ENCODE measurements at places on chromosomes 6 and 20.

GRCh38 chr6:50093116-50093937 is 43.6 kb upstream of the DEFB112 start:
- DNase-seq = no peak

- DNase-seq = no peak
Measured at GRCh38 chr6:142846459-142846831, 98.5 kb downstream of the HIVEP2 start.

DNA sequence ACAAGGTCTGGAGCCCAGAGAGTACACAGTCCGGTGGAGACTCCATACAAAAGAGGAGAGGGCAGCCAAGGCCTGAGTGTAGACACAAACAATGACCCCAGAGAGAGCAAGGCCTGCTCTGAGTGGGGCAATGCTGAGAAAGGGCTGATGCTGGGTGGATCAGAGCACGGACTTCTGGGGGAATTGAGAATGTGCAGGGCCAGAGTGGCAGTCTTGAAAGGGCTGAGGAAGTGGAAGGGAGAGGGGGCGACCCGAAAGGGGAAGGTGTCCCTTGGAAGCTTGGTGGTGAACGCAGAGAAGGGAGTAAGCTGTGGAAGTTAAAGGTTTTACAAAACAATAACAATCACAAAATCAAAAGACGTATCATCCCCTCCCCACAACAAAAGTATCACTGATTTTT is 12.0 kb upstream of the GRM4 start:
- no peak for DNase-seq

DNA sequence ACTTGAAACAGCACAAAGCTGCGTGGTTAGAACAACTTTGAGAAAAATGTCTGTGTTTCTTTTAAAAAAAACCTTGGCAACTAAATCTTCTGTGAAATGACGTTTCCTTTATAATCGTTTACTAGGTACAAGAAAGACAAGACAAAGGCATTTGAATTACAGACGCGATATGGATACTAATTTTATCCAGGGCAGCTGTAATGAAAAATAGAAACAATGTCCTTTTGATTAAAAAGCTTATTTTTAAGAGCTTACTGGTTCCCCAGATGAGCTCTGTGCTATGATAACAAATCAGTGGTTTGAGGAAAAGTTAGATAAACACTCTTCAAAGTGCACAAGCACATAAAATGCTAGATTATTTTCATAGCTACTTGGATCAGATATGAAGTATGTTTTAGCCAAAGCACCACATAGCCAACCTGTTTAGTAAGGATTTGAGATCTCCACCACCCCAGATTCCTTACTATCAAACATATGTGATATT is 1.6 kb upstream of the SYNCRIP start:
- DNase-seq = no peak

- DNase-seq = no peak
Measured at GRCh38 chr6:51562198-51562597, 525.2 kb downstream of the PKHD1 start.

GRCh38 chr20:653110-653589 is at the start of gene SRXN1:
Gene SRXN1 (minus strand): TSS chr20:653200. CDS start chr20:653185, 15 bp downstream.
- DNase-seq = peak; percentile 65

- DNase-seq = no peak
Measured at GRCh38 chr6:167710363-167710920, 116.3 kb upstream of the AFDN start.

GRCh38 chr6:143068001-143068400 is 7.3 kb downstream of the AIG1 start:
- DNase-seq = no peak

DNA sequence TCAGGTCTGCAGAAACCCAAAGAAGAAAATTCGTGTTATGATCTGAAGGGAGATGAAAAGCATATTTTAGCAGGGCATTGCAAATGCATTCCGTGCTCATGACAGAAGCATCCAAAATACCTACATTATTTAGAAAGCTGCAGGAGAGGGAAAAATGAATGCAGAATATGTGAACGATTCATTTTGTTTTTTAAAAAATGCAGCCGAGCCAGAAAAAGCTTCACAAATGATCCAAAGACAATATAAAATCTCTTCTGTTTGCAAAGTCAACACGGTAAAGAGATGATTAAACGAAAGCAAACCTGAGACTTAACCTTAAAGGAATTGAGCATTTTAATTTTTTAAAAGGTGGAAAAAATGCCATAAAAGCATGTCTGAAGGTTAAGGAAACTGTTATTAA is 136.1 kb upstream of the SULF2 start:
- no peak for DNase-seq
